ENCODE measurements at places on chromosomes 2 and 18.

DNA sequence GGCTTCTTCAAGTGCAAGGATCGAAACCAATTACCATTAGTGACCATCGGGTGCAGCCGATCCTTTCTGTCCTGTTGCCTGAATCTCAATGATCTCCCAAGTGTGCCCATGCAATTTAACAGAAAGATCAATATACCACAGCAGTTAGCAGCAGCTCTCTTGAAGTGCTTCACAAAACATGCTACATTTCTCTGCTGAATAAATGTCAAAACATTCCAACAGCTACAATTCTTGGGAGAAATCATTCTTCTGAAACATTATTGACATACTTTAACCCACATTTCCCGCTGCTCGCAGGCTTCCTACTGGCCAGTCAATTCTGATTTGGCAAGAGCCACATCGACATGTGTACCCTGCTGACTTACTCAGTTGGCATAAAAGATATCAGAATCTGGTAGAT lies 907.7 kb downstream of the TMEM182 start:
- no peak for DNase-seq

DNA sequence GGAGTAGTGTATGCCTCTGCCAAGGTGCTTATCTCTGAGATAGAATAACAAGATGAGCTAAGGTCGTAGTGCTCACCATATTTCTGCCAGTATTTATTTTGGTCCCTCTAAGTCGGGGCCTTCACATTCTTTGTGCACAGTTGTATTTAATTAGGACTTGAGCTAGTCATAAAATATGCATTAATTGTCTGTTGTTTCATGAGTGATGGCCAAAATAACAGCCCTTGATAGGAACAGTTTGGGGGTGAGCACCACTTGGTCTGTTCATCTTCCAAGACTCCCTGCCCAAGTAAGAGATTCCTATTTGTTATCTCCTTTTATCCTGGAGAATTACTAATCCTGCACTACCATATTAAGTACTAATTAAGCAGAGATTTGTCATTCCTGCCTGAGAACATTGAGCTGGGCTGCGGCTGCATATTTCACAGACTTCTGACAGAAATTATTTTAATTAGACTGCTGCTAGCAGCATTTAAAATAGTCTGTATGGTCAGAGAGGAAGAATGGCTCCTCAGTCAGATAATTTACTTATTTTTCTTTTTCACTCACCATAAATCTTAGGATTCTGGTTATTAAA lies 435.1 kb downstream of the MTX2 start:
- DNase-seq: no peak

DNA sequence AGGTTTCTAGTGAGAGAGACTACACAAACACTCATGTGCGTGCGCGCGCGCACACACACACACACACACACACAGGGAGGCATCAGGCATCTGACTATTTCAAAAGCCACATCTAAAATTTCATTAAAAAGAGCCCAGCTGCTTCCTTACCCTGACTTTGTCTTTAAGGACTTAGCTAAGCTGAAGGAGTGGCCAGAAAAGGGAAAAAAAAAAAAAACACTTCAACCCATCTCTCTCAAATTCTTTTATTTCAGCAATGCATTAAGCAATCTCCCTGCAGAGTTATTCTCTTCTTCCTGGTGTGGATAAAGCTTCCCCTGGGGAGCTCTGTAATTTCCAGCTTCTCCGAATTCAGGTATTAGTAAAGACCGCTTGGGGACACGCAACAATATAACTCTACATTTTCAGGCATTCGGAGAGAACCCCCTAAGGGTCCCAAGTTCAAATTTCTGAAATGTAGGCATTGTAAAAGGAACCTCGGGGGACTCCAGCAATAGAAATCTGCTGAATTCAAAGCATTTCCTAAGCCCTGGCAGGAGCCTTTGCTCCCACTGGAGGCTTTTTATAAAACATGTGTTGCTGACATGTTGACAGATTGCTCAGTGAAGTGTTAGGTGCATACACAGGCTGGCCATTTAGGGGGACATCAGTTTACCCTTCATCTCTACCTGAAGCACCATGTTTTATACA lies 67.0 kb downstream of the ZNF521 start:
- DNase-seq: no peak

DNA sequence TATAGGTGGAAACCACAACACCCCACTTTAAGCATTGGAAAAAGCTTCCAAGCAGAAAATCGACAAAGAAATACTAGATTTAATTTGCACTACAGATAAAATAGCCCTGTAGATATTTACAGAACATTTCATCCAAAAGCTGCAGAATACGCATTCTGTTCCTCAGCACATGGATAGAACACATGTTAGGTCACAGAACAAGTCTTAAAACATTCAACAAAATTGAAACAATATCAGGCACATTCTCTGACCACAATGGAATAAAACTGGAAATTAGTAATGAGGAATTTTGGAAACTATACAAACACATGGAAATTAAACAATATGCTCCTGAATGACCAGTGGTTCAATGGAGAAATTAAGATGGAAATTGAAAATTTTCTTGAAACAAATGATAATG lies 27.8 kb upstream of the XDH start:
- DNase-seq: no peak

GRCh38 chr2:151292546-151292945 lies 3.1 kb upstream of the NMI start:
- DNase-seq: no peak

- no peak for DNase-seq
These were observed 144.9 kb upstream of the NCKAP5 start for GRCh38 chr2:133713049-133713580.

GRCh38 chr2:10824191-10824590 lies 11.6 kb upstream of the PDIA6 start:
- DNase-seq: no peak

DNA sequence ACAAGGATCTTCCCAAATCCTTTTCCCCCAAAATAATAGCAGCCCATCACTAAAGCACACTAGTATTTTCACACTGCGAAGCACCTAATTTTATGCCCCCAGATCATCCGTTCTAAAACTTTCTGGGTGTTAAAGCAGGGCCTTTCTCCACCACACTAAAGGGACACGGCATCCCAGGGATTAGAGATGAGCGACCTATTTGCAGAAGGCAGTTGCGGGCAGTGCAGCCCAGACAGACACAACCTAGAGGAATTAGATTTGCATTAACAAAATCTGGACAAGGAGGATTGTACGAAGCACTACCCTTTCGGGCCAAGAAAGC lies 402 bp downstream of the OSGEPL1 start:
- no peak for DNase-seq

DNA sequence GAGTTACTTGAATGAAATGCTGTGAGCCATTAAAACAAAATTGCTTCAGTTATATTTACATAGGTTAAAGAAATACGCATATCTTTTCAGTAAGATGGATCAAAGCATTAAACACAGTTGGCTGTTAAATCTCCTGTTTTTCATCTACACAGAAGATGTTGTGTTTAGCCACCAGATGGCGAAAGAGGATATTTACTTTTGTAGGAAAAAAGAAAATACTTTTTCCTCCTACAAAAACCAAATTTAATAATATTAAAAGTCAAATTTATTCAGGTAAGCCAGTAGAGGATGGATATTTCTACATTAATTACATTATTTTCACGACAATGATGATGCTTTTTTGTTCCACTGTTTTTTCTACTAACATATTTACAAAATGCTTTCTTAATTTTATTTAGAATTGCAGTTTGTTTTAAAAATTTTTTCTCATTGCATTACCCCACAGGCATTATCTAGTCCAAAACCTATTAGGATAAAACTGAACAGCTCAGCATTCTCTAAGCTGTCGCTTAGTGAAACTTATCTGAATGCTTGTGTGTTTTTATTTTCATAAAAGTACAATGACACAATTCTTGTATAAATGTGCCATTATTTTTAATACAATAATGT lies 173.7 kb downstream of the ASXL3 start:
- DNase-seq: no peak

DNA sequence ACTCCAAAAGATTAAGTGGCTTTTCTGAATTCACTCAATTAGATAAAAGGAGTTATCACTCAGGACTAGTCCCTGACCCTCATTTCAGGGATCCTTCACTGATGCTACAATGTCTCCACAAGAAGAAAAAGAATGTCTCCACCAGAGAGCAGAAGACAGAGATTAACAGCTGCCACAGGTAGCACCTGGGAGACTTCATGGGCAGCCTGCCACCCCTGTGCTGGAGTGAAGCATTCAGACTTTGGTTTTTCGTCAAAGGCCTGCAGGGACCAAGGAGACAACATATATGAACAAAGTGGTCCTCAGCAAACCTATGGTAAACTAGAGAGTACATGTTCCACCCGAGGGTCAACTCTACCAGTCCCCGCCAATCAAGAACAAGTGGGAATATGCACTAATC lies 197.0 kb upstream of the ACVR2A start:
- no peak for DNase-seq

- no peak for DNase-seq
These were observed 48.1 kb downstream of the CHN1 start for GRCh38 chr2:174957050-174957449.

GRCh38 chr18:62499263-62499650 lies 23.6 kb upstream of the ZCCHC2 start:
- DNase-seq: no peak

DNA sequence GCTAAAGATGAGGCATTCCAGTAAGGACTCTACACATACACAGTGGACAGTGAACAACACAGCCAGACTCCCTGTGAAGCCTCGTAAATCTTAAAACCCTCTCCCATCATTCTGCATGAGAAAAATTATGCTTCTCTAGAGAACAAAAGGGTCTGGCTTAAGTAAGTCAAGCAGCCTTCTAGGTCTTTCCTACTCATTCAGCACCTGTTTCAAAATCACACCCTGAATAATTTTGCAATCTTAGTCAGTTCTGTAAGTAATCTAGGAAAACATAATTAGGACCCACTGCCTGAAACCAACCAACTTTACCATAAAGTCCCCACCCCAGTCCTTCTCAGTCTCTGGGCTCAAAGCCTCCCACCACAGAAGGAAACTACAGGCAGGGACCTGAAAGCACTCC lies 19.7 kb downstream of the IAH1 start:
- no peak for DNase-seq

- no peak for DNase-seq
These were observed 9.5 kb downstream of the ZEB2 start for GRCh38 chr2:144510294-144510991.

All from right forelimb (tissue), 1 donor.